Activated CD4-positive, alpha-beta T cell treated with anti-CD3 and anti-CD28 coated beads for 24 hours (primary cell): ENCODE measurements at places on chromosomes 5 and 9.

GRCh38 chr9:88387552-88388202, 567 bp upstream of the SPIN1 start:
- DNase-seq = peak; percentile 10

DNA sequence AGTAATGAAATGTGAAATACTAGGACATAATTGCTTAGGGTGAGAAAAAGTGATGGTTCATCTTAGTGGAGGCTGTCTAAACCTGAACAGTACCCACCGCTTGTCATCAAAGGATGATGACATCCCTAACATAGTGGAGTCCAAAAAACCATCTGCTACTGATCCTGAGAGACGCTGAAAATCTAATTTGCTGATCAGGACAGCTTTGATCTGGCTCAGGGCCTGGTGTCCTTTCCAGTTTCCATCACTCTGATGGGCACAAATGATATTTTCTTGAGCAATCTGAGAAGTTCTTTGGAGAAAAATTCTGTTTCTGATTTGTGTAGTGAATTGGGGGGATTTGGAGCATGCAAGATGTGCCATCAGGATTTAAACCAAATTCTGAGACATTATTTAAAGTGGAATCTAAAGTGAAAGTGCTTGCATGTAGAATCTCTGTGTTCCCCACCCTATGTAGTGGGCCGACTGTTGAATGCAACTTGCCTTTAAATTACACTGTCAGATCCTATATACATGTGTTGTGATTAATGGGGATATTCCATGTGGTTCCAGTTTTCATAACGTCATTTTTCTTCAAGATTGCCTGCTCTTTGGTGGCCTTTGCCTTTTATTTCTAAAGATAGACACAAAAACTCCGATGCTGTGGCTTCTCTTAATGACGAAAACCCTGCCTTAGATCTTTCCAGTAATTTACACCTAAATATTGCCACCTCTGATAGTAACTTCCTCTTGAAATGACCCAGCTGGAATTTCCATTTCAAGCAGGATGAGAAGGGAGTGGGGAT, 213.2 kb downstream of the PCSK5 start:
- DNase-seq = no peak

GRCh38 chr9:122206118-122207046, 22.4 kb downstream of the LHX6 start:
- DNase-seq = no peak

DNA sequence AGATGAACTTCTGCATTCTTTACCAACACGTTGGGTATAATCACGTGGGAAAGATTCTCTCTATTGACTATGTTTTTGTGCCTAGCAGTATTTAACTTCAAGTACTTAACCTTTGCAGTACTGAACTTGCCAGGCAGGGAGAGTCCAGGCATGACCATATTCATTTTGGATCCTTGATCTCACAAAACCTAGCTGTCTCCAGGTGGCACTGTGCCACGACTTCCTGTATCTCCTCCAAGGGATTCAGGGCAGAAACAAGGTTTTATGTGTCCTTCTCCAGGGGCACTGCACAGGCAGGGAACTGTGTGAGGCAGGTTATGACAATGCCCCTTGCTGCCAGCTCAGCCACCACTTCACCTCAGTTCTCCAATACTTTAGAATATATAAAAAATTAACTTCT, 11.7 kb upstream of the IFNA5 start:
- DNase-seq = no peak

GRCh38 chr9:109316207-109316640, 4.6 kb downstream of the EPB41L4B start:
- no peak for DNase-seq

DNA sequence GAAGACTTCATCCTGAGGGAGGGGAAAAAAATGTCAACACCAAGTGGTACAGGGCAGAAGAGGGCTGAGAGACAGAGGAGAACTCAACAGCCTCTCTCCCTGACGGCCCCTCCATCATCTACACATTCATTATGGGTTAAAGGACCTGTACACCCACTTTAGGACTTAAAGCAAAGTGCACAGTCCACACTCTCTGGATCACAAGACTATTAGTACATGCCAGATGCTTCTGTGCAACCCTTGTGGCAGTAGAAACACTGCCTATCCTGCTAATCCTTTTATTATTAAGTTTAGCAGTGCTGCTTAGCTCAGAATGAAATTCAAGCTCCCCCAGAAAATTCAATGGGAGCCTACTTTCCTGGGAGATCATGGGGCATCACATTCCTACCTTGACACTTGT, 1.9 kb downstream of the FRMD3 start:
- no peak for DNase-seq

- no peak for DNase-seq
Measured at GRCh38 chr9:35464141-35465025, 25.5 kb upstream of the RUSC2 start.

- no peak for DNase-seq
Measured at GRCh38 chr9:106956971-106957370, 94.0 kb downstream of the ZNF462 start.

DNA sequence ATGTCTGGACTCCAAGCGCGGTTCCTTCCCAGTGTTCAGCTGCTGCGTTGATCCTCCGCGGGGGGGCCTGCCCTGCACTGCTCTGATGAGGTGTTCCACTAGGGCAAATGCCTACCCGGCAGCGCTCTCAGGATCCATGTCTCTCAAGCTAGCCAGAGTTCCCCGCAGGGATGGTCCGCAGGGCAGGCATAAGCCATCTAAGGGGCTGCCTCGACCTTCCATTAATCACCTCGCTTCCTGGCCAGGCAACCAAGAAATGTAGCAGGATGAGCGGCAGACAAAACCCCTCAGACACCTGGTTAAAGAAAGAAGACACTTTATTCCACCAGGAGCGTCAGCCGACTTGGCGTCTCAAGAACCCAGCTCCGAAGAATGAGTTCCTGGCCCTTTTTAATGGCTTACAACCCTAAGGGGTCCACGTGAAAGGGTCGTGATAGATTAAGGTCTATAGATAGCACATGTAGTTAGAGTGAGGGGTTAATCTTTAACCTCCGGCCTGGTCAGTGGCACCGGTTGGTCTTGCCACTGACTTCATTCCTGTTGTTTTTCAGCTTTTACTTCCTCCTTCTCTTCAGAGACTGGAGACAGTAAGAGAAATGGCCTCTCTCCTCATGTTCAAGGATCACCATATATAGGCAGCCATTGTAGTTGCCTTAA, 47.2 kb upstream of the COX7C start:
- DNase-seq = no peak

DNA sequence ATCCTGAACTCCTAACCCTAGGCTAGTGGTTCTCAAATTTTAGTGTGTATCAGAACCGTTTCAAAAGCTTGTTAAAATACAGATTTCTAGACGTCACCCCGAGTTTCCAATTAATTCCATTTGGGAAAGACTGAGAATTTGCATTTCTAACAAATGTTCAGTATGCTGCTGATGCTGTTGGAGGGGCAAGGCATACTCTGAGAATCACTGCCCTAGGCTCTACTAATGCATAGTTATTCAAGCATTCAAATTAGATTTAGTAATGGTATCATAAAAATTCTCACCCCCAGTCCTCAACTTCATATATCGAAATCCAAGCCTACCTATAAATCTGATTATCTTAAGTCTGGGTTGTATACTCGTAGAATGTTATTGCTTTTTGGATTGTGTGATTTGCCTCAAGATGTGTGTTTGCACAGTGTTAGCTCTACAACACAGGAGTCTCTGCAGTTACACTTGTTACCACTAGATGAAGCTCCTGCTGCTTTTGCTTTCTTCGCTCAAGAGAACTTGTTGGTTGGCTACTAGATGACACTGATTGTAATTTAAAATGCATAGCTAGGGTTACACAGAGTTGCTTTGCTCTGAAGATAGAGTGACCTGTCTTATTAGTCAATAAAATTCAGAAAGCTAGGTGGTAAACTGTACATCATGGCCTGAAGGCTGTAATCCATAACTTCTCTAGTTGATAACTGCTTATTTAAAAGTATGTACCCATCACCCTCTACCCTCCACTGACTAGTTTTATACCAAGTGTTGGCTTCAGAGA, 7.5 kb upstream of the ERAP2 start:
- DNase-seq = no peak

- DNase-seq = no peak
Measured at GRCh38 chr9:124260769-124261603, 3.2 kb downstream of the NEK6 start.

- no peak for DNase-seq
Measured at GRCh38 chr9:121207371-121207940, 5.8 kb upstream of the RAB14 start.

- DNase-seq = no peak
Measured at GRCh38 chr9:112149211-112149610, 25.9 kb downstream of the SUSD1 start.

DNA sequence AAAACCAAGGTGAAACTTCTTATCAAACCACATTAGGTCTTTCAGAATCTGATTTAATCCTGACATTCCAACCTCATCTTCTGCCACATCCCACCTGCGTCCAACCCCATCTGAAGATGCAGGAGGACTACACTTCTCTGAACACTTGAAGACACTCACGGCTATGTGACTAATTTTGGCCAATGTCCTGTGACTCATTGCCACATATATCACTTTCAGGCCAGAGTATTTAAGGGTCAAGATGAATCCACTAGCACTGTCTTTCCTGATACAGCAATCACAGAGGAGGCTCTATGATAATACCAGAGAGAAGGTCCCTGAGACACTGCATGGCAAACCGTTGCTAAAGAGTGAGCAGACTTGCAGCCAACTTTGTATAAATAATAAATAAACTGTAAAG, 323.4 kb downstream of the NR2F1-AS1 start:
- no peak for DNase-seq

GRCh38 chr5:93926831-93927620, 185.6 kb upstream of the POU5F2 start:
- DNase-seq = no peak

- no peak for DNase-seq
Measured at GRCh38 chr5:157487358-157487757, 27.3 kb downstream of the NIPAL4 start.

GRCh38 chr9:113644321-113644720, 180.8 kb downstream of the RGS3 start:
- no peak for DNase-seq

DNA sequence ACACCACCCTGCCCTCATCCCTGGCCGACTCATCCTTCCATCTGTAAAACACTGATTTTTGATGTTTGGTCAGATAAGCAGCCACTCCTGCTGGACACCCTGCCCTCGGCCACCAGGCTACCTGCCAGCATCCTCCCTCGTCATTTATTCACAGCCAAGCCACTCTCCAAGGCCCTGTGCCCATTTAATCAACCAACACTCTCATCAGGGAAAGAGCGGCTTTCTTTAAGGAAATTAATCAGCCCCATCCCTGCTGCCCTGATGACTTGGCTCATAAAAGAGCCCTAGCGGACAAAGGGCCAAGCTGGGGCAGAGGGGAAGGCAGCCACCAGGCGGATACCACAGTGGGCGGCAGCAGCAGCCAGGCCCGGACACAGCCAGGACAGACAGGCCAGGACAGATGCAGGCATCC, 52.4 kb downstream of the GOLM1 start:
- no peak for DNase-seq
